ENCODE measurements at places on chromosomes 3 and 15. TPM values are rescaled to one million over a fixed set of nuclear protein-coding genes. Genes with fewer than 3 reads are reported as not detected.

The GOLGA8G gene
- not detected for total RNA-seq

The TBC1D23 gene
- total RNA-seq, result 33.2 TPM

The FGD5 gene
- 15.2 TPM for total RNA-seq

The UBAP1L gene
- 1.6 TPM for total RNA-seq

The NDUFB4 gene
- total RNA-seq, result 570 TPM

GRCh38 chr3:95048564-95048963 lies 985.7 kb downstream of the NSUN3 start:
- DNase-seq, result no peak

- no peak for DNase-seq
Measured at GRCh38 chr3:9238721-9239295, 10.6 kb downstream of the SRGAP3 start.

DNA sequence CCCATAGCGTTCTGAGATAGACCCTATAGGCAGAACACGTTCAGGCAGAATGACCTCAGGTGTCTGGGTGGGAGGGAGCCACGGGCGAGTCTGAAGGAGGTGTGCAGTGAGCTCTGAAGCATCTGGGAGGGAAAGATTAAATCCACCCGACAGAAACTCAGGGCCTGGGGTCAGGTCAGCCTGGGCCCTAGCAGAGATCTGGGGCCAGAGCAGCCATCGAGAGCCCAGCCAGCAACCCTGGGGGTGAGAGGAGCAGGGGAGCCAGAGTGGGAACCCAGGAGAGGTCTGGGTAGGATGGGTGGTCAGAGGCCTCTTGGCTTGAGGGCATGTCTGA lies 22.1 kb downstream of the SNX33 start:
- no peak for DNase-seq

DNA sequence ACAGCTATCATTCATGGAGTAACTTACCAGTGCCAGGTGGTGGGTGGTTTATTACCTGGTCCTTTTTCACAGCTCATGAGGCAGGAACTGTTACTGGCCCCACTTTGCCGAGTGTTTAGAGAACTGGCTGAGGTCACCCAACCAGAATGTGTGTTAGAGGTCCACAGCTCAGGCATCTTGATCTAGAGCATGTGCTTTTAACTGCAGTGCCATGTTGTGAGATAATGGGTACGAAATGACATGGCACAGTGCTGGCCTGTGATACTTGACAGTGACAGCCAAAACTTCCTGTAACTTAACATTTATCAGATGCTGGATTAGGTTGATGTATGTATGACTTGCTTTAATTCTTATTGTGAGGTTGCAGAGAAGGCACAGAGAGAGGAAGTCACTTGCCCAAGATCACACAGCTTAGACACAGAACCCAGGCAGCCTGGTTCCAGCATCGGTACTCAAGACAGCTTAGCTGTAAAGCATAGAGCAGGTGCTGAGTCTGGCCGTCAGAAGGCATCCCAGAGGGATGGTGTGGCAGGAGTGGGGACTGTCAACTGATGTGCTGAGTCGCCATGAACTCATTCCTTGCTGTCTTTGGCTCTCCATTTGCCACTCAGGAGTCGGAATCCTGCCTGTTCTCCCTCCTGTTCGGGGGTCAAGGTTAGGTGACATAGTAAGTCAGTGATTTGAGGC lies 9.6 kb downstream of the MCM2 start:
- DNase-seq, result no peak

GRCh38 chr3:94481226-94481898 lies 418.5 kb downstream of the NSUN3 start:
- no peak for DNase-seq

- DNase-seq, result no peak
Measured at GRCh38 chr3:4852780-4853748, 126.2 kb upstream of the BHLHE40 start.

DNA sequence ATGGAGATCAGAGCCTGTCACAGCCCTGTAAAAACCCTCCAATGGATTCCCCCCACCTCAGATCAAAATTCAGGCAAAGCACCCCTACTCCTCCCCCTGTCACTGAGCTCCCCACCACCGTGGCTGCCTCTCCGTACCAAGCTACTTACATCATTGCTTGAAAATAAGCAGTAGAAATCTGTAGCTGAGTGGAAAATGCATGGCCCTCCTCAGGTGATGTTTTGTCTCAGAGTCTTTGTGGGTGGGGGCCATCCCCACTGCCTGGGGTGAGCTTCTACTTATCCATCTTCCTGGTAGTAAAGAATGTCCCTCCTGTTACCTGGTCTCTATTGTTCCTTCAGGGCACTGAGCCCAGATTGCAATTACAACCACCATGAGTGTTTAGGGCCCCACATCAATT lies 34.5 kb downstream of the SLCO2A1 start:
- no peak for DNase-seq

DNA sequence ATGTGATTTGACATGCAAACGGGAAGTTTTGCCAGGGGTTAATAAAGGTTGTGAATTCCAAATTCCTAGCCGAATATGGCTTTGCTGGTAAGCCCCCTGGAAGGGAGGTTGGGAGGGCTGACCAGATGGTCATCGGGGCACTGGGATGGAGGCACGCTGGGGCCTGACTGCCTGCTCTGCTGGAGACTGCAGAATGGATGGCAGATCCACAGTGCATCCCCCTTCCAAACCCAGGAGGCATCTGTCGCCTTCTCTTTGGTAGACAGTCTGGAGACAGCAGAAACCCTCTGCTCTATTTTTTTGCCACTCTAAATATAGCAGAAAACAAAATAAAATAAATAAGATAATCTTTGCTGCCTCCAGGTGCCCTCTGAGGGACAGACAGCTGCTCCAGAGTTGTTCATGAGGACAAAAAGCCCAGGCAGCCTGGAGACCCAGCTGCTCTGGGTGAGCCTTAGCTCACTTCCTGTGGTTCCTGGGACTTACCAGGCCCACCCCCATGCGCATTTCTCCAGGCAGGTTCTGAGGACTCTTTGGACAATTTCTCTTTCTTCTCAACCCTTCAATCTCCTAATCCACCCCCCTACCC lies 6.1 kb upstream of the SPTBN5 start:
- no peak for DNase-seq
